ENCODE measurements at places on chromosomes 16 and 17.

GRCh38 chr16:79839466-79840341 lies 239.2 kb upstream of the MAF start:
- no peak for DNase-seq

GRCh38 chr17:73972901-73973300 lies 230.6 kb upstream of the RPL38 start:
- no peak for DNase-seq

- no peak for DNase-seq
These were observed 841.7 kb downstream of the CDH8 start for GRCh38 chr16:61194573-61194972.

DNA sequence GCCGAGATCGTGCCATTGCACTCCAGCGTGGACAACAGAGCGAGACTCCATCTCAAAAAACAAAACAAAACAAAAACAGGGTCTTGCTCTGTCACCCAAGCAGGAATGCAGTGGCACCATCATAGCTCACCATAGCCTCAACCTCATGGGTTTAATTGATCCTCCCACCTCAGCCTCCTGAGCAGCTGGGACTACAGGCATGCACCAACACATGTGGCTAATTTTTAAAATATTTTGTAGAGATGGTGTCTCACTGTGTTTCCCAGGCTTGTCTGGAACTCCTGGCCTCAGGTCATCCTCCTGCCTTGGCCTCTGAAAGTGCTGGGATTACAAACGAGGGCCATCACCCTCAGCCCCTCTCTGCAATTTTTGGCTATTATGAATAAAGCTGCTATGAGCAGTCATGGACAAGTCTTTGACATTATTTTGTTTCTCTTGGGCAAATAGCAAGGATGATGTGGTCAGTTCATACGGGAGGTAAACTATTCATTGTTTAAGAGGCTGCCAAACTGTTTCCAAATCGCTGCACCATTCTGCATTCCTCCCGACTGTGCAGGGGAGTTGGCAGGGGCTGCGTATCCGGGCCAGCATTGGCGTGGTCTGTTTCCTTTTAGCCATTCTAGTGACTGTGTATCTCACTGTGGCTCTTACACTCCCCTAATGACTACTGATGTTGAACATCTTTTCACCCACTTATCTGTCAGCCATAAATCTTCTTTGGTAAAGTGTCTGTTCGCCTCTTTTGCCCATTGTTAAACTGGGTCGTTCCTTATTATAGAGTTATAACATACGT lies 21.1 kb downstream of the EIF4A3 start:
- DNase-seq = no peak

GRCh38 chr17:78558989-78559388 lies 18.2 kb downstream of the DNAH17 start:
- DNase-seq = no peak

DNA sequence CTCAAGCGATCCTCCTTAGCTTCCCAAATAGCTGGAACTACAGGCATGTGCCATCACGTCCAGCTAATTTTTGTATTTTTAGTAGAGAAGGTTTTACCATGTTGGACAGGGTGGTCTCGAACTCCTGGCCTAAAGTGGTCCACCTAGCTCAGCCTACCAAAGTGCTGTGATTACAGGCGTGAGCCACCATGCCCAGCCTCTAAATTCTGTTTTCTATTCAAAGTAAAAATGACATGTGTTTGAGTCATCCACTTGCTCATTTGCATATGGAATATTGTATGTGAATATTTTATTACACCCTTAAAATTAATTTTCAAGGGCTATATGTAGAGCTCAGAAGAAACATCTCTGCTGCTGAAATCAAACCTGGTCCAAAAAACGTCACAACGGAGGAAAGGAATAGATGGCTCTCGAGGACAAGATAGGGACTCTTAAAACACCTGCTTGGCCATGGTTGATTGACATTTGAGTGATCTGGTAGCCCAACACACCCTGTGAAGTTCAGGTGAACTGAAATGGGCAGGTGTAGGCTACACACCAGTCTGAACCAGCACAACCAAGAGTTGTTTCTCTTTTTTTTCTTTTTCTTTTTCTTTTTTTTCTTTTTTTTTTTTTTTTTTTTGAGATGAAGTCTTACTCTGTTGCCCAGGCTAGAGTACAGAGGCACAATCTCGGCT lies 51.1 kb downstream of the SF3B3 start:
- DNase-seq = no peak

DNA sequence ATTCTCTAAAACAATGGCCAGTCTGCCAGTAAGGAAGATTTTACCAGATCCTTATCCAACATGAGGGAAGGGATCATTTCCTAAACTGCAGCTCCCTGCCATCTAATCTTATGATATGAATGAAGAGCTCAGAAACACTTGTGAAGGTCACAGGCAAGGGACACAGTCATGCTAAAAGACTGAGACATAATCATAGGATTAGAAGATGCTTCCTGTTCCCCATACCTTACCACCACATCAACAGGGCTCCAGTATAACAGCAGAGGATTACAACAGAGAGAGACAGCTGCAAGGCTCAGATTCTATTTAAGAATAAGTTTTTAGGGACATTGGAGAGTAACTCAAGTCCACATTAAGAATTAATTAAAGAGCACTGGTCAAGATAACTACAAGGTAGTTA lies 93.3 kb downstream of the BRIP1 start:
- DNase-seq = no peak

Data from hypothalamus (tissue), 51 donors.